Stimulated activated CD4-positive, alpha-beta T cell treated with anti-CD3 and anti-CD28 coated beads, Interleukin-15, amount 100 ng/mL, for 1 hour (primary cell): ENCODE measurements at places on chromosomes 2 and 18.

GRCh38 chr2:194128810-194129209, 1528.2 kb upstream of the SLC39A10 start:
- no peak for DNase-seq

DNA sequence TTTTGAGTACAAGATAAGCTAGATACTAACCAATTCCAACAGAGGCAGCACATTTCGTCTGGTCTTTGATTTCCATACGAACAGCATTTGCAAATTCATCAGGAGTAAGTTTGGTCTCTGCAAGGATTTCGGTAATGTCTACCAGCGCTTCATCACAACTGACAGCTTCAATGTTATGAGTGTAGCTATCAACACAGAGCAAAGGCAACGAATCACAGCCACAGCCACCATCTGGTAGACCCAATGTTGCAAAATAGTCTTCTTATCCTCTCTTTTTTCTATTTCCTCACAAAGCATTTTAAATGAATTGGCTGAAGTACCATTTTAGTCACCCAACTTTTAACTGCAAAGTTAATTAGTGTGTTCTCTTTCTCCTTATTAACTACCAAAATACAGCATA, 68.3 kb downstream of the REV1 start:
- DNase-seq = no peak

GRCh38 chr2:177589186-177589585, 196.6 kb downstream of the AGPS start:
- DNase-seq = no peak

DNA sequence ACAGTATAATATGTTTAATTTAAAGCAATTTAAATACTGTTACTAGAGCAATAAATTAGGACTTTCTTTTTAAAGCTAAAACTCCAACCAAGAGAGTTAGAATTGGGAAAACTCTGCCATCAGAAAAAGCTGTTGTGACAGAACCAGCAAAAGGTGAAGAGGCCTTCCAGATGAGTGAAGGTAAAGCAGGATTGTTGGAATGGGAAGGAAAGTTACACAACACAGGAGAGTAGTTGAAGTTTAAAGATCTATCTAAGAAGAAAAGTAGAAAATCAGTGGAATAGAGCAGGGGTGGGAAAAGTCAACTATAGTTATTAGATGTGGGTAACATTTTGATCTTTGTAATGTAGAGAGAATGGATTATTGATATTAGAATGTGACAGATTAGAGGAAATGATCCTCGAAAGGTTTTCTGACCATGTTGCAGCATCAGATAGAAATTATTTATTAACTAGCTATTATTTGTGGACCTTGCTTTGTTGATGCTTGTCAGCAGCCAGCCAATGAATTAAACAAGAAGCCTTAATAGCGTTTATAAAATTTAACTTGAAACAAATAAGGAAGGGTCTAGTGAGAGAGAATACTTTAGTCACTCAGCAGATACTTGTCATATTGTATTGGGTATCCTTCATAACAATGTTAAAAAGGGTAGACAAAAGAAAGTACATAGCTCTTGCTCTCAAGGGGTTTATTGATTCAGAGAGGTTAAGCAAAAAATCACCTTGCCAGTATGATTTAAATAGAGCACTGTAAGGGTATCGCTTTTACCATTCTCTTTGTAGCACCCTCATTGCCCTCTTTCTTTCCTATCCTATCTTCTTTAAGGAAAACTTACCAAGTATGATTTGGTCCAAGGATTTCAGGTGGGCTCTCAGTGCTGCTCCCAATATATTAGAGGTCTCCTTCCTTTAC, 24.6 kb upstream of the DYSF start:
- no peak for DNase-seq

DNA sequence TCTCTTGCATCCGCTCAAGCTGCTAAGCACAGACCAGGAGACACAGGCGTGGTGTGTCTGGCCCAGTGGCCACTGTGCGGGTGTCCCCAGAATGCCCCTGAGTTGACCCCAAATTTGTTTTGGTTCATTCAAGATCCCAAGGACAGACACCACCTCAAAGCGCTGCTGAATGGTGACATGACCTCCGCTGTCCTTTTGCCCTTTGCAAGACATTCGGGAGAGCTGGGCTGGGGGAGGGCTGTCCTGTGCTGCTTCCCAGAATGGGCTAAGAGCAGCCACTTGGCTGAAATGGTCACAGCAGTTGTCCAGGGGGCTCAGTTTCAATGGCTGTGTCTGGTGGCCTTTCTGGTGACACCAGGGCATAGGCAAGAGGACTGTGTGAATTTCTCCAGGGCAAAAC, 84.1 kb downstream of the SMIM21 start:
- no peak for DNase-seq

- no peak for DNase-seq
These were observed 201.2 kb downstream of the MYCN start for GRCh38 chr2:16141641-16141921.

DNA sequence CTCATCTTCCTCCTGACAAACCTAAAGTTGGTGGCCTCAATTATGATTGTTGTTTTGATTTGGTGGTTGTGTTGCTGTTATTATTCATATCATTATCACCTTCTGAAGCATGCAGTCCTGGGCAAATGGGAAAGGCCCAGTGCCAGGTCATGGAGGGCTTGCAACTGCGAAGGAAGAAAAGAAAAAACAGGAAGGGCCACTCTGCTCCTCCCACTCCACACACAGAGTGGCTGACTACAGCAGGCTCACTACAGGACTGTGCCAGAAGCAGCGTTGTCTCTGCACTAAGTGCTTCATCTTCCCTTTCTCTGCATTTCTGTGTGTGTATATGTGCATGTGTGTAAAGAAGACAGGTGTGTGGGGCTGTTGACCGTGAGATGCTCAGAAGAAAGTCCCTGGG, 231.9 kb downstream of the ANKRD30B start:
- DNase-seq = no peak

DNA sequence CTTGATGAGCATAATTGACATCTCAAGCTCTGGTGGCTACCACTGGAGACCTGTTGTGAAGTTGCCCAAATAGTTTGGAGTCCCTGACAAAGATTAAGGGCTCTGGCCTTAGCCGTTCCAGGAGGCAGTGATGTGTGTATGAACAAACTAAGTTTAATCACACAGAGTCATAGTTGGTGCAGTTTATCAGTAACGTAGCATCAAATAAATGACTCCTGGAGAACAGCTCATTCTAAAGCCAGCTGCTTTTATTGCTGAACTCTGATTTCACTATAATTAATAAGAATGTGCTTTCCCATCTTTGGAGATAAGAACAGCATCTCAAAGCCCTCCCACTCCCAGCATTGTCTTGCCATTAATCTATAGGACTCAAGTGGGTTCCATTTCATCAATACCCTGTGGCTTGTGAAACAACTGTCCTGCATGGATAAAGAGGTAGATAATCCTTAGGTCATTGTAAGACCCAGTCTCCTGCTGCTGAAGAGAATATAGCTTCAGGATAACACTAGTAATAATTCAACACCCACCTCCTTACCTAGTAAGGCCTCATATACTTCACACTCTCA, 211.4 kb upstream of the THUMPD2 start:
- DNase-seq = no peak

DNA sequence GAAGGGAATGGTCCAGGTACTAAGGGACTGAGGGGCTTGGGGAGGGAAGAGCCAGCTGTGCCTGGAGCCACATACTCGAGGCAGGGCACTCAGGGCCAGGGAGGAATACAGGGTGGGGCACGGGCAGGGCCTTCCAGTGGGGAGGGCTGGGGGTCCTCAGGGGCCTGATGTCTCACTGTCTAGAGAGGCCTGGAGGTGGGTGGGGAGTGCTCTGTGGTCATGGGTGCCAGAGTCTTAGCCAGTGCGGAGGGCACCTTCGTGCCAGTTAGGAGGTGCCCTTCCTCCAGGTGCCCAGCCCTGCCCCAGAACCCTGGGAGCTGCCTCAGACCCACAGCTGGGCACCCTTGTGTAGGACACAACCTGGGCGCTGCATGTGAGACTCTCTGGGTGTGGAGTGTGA, 81.2 kb downstream of the SMAD7 start:
- no peak for DNase-seq
